RWPE2 (cell line): ENCODE measurements at places on chromosomes 7 and 10.

GRCh38 chr10:122462533-122463465 lies 1.4 kb downstream of the HTRA1 start:
- no peak for DNase-seq

DNA sequence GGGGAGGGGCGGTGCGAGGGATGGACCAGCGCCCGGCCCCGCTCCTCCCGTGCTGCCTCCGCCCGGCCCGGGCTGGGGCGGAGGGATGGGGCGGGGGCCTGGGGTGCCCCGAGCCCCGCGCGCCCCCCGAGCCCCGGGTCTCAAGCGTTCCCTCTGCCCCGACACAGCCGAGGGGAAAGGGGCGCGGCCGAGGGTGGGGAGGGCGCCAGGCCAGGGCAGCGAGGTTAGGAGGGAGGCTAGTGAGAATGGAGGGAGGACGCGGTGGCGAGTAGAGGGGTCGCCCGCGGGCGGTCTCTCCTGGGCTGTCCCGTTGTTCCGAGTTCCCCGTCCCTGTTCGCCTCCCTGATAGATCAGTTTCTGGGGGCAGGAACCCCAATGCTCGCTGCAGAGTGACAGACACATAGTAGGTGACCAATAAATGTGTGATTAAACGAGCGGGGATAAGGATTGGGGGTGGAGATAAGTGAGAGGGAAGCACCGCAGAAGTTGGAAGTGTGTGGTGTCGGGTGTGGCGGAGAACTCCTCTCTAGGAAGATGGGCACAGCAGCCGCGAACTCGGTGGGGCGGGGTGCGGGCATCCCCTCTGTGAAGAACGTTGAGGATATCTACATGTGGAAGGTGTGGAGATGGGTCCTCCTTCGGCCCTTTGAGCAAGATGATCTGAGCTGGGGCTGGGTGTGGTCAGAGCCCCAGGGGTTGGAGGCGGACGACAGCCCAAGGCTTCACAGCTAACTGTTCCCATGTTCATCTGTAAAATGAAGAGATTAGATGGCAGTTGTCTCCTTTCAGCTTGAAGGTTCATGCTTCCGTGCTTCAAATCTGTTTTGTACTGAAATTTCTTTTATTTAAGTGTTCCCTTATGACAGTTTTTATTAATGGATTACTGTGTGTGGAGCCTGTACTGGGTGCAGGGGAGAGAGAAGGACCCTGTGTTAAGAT lies 580 bp downstream of the ZNF775 start:
- DNase-seq = no peak

DNA sequence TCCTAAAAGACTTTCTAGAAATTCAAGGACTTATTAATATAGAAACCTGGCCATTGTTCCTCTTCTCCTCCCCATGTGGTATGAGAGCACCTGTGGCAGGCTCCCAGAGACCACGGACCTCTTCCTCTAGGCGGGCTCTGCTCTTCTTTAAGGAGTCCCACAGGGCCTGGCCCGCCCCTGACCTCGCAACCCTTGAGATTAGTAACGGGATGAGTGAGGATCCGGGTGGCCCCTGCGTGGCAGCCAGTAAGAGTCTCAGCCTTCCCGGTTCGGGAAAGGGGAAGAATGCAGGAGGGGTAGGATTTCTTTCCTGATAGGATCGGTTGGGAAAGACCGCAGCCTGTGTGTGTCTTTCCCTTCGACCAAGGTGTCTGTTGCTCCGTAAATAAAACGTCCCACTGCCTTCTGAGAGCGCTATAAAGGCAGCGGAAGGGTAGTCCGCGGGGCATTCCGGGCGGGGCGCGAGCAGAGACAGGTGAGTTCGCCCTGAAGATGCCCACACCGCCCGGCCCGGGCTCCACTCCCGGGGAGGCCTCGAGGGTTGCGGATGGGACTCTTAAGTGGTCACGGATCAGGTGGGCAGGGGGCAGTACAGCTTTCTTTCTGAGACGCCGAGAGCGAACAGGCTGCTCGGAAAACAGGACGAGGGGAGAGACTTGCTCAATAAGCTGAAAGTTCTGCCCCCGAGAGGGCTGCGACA lies at the start of gene SLC26A4:
TSS of gene SLC26A4 (plus strand) at position 448 of the 700 bp plus-strand sequence. CDS start 814 bp downstream, outside the sequence.
- DNase-seq = no peak

- DNase-seq = no peak
Observed at GRCh38 chr10:74072503-74072902, 74.6 kb downstream of the VCL start.

DNA sequence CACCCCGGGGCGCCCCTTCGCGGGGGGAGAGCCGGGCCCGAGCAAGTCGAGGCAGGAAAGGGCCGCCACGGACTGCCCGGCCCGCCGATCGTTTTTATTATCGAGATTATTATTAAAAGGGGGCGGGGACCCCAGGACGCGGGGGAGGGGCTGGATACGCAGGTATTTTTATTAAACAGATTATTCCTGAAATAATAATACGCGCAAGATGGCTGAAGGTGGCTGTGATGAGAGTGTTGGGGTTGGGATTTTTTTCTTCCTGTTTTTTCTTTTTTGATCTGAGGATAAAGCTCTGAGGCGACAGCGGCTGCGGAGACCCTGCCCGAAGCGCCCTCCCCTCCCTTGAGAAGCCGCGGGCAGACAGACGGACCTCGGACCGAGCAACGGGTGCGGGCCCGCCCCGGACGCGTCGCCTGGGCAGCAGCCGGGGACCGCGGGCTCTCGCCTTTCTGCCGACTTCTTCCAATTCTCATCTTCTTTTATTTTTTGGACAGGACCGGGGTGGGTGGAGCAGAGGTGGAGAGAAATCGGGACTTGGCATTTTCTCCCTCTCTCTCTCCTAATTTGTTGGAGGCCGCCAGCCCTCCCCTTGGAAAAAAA lies 1.4 kb upstream of the TRIM8 start:
- no peak for DNase-seq

DNA sequence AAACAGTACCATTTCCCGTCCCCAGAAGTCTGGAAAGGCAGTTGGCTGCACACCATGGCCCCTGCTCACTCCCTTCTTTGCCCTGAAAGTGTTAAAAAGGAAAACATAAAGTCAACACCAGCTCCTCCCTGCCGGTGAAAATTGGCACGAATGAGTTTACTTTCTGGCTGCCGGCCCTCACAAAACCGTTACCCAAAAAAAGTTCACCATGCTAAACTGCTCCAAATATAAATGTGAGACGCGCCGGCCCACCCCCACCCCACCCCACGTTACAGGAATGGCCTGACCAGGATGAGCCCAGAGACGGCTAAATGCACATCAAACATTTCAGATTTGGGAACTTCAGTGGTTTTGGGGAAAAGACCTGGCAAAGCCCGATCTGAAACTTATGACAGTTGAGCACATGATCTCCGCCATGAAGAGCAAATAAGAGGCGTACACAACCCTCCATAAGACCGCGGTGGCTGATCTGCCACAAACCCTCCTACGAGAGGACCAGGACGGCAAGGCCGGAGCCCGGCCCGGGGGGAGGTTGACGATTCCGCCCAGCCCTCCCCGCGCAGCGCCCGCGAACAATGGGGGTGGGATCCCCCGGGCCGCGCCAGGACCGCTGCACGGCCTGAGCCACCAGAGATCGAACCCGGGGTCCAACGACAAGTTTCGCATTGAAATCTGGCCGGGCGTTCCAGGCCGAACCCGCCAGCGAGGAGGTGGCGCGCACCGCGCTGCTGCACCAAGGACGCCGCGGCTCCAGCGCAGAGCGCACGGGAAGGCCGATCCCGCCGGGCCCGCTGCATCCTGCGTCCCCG lies 952 bp downstream of the DIP2C start:
- DNase-seq = no peak

- DNase-seq = no peak
Observed at GRCh38 chr7:82789883-82790609, 346.5 kb upstream of the CACNA2D1 start.

DNA sequence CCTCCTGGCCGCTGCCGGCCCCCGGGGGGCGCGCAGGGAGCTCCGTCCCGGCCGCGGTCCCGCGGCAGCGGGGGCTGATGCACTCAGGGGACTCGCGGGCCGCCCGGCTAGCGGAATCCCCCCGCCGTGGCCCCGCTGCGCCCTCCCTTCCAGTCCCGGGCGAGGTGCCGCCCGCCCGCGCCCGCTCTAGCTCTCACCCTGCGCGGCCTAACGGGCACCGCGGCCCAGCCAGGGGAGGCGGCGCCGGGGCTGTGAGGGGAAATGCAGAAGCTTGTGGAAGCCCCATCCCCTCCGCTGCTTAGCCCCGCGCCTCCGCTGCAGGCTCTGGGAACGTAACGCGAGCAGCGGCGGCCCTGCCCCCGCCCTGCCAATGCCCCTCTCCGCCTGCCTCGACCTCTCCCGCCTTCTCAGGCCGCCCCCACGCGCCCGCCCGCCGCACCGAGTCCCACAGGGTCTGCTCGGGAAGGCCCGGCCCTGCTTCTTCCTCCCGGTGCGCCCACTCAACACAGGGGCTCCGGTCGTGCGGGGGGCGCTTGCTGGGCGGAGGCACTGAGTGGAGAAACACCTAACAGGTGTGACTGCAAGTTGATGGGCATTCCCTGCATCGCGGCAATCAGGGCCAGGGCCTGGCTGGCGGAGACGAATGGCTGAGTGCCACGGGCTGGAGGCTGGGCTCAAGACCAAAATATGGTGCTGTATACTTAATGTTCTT lies 384 bp upstream of the TMEM229A start:
- no peak for DNase-seq

DNA sequence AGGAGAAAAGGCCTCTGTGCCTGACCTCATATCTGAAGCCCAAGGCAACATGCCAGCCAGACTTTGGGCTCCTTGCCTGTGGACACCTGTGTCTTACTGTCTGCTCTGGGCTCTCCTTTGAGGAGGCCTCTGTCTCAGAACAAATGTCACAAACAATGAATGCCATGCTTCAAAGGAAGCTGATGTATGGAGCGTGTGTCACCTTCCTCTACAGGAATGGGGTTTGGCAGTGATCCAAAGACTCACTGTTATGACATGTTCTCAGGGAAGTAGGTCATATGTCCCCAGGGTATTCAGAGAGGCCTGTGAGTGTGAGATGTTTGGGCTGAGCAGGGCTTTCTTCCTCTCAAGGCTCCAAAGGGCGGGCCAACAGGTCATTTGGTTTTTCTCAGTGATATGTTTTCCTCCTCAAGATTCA lies 38.4 kb downstream of the PTPRE start:
- peak; percentile 79 for DNase-seq

GRCh38 chr10:23310404-23310803 lies 34.2 kb downstream of the C10orf67 start:
- no peak for DNase-seq

GRCh38 chr10:69069090-69070042 lies 18.5 kb upstream of the SRGN start:
- no peak for DNase-seq

- no peak for DNase-seq
Observed at GRCh38 chr7:44097064-44097932, 6.8 kb upstream of the AEBP1 start.

DNA sequence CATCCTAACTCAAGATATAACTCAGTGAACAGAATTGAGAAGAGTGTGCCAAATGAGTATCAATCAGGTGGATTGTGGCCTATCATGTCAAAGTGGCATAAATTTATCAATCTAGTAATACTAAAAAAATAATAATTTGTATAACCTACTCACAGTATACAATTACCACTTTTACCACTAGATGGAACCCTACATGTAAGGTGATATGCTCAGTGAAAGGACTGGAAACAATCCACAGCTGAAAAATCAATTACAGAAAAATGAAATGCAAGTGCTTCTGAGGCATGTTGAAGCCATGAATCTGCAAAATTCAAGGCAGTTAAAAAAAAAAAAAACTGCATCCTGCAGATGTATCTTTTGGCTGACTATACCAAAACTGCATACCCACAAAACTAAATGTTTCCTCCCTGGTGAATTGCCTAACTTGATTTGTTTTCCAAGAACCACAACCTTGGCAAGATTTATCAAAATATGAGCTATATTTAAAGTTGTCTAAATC lies 13.9 kb downstream of the ARHGAP19 start:
- DNase-seq = no peak

DNA sequence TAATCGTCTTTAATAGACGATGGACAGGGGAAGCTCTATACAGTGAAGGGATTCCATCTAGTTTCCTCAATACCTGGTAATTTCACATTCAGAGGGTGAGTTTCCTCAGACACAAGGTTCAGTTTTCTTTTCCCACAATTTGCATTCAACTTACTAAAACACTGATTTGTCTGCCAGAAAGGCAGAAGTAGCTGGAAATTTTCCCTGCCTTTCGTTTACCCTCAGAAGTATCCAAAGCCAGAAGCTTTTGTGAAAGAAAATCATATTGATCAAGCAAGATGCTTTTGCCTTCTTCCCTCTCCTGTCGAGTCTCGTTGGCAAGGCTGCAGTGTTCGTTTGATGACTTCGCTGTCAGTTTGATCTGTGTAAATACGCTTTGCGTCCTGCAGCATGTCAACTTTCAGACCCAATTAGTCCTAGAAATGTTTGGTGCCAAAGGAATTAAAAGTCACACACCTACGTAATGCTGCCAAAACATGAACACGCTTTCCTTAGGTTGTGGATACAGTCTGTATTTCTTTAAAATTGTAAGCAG lies 631.9 kb upstream of the FOXK1 start:
- no peak for DNase-seq

- no peak for DNase-seq
Observed at GRCh38 chr7:69465262-69465661, 133.0 kb upstream of the AUTS2 start.

- DNase-seq = no peak
Observed at GRCh38 chr7:3917436-3917835, 616.4 kb downstream of the SDK1 start.
